ENCODE measurements at places on chromosomes 3 and 15.

- DNase-seq = no peak
Observed at GRCh38 chr15:89665449-89666181, 10.3 kb upstream of the KIF7 start.

GRCh38 chr3:30648670-30649357 lies 42.4 kb downstream of the TGFBR2 start:
- no peak for DNase-seq

- DNase-seq = no peak
Observed at GRCh38 chr15:79549196-79549595, 117.1 kb downstream of the MINAR1 start.

DNA sequence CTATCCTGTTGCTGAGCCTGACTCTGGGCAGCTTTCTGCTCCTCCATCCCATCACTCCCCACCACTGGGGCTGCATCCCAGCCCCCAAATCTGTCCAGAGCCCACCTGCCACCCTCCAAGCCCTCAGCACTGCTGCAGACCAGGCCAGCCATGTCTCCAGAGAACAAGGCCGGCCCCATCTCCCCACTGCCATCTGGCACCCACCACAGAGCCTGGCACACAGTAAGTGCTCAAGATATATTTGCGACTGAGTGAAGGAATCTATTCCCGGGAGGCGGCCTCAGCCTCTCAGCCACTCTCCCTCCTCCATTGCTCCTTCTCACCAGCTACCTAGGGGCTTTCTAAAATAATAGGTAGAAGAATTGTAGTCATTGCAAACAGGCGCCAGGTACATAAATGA lies 4.8 kb downstream of the PLXND1 start:
- no peak for DNase-seq

DNA sequence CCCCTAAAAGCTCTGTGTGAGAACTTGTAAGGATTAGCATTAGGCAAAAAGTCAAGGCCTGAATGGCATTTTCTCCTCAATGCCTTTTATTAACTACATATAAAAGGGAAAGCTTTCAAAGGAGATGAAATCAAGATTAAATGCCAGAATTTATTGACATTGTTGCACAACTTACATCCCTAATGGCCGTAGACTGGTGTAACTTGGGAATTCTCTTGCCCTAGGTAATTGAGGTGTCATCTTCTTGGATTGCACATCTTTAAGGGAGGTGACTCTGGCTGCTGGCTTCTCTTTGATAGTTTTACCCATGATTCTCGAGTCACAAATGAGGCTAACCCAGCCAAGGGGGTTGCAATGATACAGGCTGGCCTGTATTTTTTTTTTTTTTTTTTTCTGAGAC lies 249.1 kb downstream of the TBL1XR1 start:
- DNase-seq = no peak

GRCh38 chr3:196694941-196695848 lies 16.9 kb downstream of the CEP19 start:
- no peak for DNase-seq

- DNase-seq = no peak
Observed at GRCh38 chr3:20529911-20530310, 343.9 kb upstream of the SGO1 start.

DNA sequence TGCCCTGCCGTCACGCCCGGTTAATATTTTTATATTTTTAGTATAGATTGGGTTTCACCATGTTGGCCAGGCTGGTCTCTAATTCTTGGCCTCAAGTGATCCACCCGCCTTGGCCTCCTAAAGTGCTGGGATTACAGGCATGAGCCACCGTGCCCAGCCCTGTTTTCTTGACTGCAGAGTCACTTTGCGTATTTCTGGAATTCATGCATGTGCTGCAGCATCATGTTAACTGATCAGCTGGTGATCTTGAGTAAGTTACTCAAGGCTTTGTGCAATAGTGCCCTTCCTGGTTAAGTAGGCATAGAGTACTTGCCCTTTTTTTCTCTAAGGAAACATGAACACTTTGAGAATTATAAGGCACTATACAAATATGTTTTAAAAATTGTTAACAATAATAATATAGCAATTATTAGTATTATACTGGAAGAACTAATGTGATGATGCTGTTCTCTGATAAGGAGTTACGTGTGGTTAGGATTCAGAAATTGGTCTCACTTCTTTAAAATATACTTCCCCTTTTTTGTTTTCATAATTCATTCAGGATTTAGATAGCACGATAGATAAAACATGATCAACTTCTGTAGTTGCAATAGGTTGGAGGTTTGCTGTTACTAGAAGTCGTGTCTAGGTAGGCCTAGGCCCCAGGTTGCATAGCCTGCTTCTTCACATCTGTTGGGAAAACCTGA lies 33.6 kb downstream of the GPR171 start:
- DNase-seq = no peak

- DNase-seq = no peak
Observed at GRCh38 chr3:190222916-190223315, 99.3 kb downstream of the CLDN1 start.

DNA sequence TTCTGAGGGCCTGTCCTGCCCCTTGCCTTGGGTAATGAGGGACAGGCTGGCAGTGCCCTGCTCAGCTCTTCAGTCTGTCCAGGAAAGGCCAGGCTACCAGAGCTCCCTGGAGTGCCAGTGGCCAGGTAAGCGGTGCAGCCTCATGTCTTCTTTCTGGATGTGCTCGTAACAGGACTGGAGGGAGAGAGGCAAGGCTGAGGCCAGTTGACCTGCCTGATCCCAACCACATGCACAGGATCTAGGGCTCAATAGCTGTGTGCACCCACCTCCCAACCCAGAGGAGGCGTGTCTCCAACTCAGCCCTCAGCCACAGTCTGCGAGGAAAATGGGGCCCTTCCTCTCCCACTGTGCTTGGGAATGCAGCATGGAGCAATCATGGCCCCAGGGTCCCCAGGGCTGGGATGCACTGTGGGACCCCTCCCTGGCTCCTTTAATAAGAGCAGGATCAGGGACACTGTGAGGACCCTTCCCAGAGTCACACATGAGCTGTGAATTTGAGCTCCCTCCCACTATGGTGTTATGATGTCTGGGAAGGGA lies 22.5 kb downstream of the ALS2CL start:
- DNase-seq = no peak

GRCh38 chr3:125609384-125609783 lies 14.1 kb upstream of the OSBPL11 start:
- DNase-seq = no peak

DNA sequence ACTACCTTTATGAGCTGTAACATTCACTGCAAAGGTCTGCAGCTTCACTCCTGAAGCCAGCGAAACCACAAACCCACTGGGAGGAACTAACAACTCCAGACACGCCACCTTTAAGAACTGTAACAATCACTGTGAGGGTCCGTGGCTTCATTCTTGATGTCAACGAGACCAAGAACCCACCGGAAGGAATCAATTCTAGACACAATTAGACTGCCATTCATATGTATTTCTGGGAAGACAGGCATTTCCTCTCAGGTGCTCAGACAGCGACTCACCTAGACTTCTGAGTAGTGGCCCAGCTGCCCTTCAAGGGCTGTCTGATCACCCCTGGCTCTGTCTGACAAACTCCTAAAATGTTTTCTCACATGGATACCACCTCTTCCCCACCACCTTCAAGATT lies 506.8 kb downstream of the PDCD6IP start:
- DNase-seq = peak; percentile 4

- DNase-seq = no peak
Observed at GRCh38 chr3:19644405-19644804, 289.6 kb downstream of the EFHB start.

DNA sequence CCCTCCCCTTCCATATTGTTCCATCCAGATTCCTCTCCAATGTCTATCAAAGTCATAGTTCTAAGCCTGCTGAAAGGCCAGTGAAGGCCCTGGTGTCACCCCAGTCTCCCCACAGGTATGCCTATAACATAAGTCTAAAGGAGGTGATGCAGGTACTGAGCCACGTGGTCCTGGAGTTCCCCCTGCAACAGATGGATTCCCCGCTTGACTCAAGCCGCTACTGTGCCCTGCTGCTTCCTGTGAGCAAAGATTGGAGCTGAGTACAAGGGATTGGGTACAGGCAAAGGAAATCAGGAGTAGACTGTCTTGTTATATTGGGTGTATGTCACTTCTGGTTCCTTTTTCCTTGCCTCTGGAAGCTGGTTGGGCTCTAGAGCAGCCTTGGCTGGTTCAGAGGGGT lies 8.2 kb downstream of the EIF2B5 start:
- no peak for DNase-seq

All from RCC 7860 (cell line).